ENCODE measurements at places on chromosomes 1 and 21.

DNA sequence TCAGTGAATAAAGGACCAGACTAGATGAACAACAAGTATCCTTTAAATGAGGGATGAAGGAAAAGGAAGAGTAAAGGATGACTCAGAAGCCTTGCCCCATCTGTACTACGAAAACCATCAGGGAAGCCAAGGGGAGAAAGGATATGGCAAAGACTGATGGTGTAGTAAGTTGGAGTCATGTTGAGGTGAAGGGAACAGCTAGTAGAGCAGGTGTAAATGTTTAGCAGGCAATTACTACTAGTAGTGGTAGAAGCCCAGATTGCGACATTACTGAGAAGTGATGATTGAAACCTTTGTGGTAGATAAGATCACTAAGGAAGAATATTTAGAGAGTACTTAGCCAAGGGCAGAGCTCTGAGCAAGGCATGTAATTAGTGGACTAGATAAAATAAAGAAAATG is 84.0 kb downstream of the PHTF1 start:
- DNase-seq = no peak

- DNase-seq = no peak
These were observed 57.8 kb upstream of the HSD17B7 start for GRCh38 chr1:162732566-162733335.

DNA sequence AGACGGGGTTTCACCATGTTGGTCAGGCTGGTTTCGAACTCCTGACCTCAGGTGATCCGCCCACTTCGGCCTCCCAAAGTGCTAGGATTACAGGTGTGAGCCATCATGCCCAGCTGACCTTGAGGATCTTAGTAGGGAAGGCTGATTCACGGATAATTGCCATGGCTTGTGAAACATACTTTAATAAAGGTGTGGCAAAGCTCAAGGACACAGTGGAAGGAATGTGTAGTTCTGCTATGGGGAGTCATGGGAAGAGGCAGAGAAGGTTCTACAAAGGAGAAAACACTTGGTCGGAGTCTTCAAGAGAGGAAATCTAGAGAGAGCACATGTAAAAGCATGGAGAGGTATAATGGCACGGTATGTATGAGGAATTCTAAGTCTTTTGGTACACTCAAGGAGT is 12.7 kb upstream of the PTCH2 start:
- DNase-seq = no peak

DNA sequence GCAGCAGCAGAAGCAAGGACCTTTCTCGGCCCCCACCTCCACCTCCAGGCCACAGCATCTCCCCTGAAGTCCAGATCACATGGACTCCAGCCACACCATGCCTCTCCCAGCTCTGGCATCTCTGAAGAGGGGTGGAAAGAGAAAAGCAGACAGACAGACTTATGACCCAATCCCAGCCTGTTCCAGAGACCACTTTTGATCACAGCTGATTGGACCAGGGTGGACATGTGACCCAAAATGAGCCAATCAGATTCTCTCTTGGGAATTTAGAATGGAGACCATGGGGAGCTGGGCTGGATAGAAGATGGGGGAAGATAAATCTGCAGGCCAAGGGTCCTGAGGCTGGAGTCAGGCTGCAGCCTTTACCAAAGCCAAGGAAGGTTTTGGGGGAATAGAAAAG is 16.4 kb downstream of the HTR1D start:
- no peak for DNase-seq

DNA sequence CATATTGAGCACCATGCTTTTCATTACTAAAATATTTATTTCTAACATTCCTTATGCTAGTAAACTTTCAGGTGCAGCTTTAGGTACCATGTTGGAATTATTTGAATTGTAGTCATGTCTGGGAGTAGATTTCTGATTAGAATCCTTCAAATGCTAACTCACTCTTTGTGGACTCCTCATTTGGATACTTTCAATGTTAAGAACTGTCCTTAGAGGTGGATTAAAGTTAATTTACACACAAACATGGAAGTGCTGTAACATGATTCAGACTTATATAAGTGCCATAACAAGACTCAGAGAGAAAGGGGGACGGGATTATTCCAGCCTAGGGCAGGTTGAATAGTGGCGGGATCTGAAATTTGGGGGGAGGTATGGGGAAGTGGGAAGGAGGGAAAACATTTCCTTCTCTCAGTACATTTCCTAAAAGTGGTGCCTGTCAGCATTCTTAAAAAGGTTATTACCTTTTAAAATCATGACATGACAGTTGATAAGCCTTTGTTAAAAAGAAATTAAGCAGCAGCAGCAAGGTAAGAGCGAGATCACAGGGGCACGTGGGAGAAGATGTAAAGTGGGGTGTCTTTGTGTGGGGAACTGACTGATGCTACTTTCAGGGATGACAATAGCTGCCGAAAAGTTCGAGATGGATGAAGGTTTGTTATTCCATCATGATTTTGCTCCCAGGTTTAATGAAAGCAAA is 44.4 kb downstream of the HHAT start:
- no peak for DNase-seq

GRCh38 chr1:14138135-14138506 is 438.1 kb downstream of the PRDM2 start:
- DNase-seq = no peak

Measured in DMS79 treated with DMSO at 0.1 percent for 48 hours (cell line).